ENCODE measurements at places on chromosomes 2 and 18. TPM values are rescaled to one million over a fixed set of nuclear protein-coding genes. Genes with fewer than 3 reads are reported as not detected.

GRCh38 chr2:133265432-133265949 is 302.8 kb downstream of the NCKAP5 start:
- no peak for DNase-seq

DNA sequence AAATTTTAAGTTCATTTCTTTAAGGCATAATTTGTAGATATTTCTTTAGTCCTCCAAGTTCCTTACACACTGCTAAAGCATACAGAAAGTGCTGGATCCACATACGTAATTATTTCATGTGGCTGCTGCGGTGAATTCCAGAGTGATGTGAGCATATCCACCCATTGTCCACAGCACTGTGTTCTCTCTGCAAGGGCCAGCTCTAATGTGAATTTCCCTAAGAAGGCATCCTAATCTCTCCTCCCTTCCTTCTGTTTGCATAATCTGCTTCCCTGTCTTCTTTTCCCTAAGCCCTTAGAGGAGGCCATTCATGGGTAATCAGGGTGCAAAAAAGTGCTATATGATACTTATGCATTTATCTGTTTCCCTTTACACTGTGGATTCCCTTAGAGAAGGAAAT is 57.2 kb downstream of the COBLL1 start:
- no peak for DNase-seq

GRCh38 chr2:71070294-71071093 is 2.0 kb downstream of the NAGK start:
- no peak for DNase-seq

GRCh38 chr2:239276851-239277250 is 124.0 kb downstream of the HDAC4 start:
- no peak for DNase-seq

- DNase-seq: no peak
Measured at GRCh38 chr2:214232271-214232670, 178.6 kb upstream of the VWC2L start.

DNA sequence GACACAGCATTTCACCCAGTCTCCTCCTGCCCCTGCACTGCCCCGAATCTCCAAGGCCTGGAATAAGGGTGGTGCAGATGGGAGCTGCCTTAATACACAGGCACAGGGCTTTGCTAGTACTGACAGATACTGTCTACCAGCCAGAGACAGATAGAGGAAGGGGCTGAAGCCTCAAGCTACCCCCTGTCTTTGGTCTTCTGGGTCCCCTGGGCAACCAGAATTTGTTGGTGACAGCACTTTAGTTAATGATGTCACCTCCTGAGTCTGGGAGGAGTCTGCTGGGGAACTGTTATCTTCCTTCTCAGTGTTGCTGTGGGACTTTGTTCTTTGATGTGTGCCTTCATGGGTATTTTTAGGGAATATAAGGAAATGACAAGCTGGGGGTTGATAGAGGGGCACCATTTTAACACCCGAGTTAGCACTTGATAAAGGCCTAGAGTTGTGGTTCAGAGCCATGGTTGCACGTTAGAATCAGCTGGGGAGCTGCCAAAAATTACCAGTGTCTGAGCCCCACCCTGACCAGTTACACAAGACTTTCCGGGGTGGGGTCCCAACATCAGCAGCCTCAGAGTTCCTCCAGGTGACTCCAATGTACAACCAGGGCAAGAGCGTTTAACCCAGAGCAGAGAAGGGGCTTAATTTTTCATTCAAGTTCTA is 136.8 kb downstream of the SMAD7 start:
- DNase-seq: peak; percentile 15

DNA sequence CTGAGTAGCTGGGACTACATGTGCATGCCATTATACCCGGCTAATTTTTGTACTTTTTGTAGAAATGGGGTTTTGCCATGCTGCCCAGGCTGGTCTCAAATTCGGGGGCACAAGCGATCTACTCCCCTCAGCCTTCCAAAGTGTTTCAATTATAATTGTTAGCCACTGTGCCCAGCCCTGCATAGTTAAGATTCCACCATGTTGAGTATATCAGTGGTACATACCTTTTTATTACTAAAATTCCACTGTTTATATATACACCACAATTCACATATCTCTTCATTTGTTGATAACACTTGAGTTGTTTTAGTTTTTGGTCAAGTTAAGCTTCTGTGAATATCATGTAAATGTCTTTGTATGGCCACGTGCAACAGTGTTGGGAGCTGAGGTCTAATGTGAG is 12.8 kb upstream of the FMNL2 start:
- no peak for DNase-seq

The PLEKHB2 gene
- 57.7 TPM for total RNA-seq

The B3GNT7 gene
- 1.9 TPM for total RNA-seq

GRCh38 chr2:177670791-177671535 is 278.4 kb downstream of the AGPS start:
- no peak for DNase-seq

- DNase-seq: no peak
Measured at GRCh38 chr2:38037757-38038621, 38.0 kb downstream of the CYP1B1 start.

- no peak for DNase-seq
Measured at GRCh38 chr2:74110537-74110936, 37.2 kb downstream of the BOLA3 start.

Data from chondrocyte (in vitro differentiated cells).